ENCODE measurements at places on chromosomes 12 and 14. TPM values are rescaled to one million over a fixed set of nuclear protein-coding genes. Genes with fewer than 3 reads are reported as not detected.
A peak's percentile ranks its signal among the peaks of the same experiment; 100 is the strongest.

DNA sequence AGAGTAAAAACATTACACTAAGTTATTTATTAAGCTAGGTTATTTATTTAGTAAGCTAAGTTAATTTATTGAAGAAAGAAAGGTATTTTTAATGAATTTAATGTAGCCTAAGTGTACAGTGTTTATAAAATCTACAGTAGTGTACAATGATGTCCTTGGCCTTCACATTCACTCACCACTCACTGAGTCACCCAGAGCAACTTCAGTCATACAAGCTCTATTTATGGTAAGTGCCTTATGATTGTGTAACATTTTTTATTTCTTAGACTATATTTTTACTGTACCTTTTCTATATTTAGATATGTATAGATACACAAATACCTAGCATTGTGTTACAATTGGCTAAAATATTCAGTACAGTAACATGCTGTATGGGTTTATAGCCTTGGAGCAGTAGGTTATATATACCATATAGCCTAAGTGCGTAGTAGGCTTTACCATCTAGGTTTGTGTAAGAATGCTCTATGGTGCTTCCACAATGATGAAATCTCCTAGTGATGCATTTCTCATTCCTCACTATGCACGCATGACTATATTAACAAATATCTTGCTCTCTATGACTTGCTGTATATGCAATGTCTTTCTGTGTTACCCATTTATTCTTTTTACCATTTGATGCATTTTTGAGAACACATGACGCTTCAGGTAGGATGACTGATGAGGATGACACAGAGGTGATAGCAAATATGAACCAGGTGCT is 309.6 kb upstream of the ATXN7L3B start:
- no peaks in the 10 kb centered on the region for H3K36me3 ChIP-seq
- H3K27me3 ChIP-seq = no peaks in the 10 kb centered on the region
- no peak overlapping the region for H3K27ac ChIP-seq
- no peak overlapping the region for H3K4me3 ChIP-seq

Gene GLIPR1L1
- not detected for total RNA-seq

- peak overlapping the region; percentile 15 for H3K4me3 ChIP-seq
- no peaks in the 10 kb centered on the region for H3K4me1 ChIP-seq
- H3K27me3 ChIP-seq = no peaks in the 10 kb centered on the region
- DNase-seq = no peak
- H3K27ac ChIP-seq = peak overlapping the region; percentile 30
Measured at GRCh38 chr12:85834378-85834777, 1.8 kb downstream of the RASSF9 start.

DNA sequence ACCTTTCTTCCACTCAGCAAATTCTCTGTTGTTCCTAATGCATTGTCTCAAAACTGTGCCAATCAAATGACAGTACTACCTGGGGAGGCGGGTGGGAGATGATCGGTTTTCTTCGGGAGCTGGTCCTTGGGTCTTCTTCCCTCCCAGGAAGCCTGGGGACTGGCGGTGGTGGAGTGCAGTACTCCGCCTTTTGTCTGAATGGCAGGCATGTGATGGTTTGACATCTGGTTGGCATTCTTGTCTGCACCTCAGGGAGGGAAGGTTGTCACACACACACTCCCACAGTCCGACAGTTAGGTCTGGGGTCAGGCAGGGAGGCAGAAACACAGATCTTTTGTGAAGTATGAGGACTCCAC is 114.8 kb downstream of the SNAPC1 start:
- no peak for DNase-seq
- H3K27ac ChIP-seq = no peak overlapping the region
- H3K4me3 ChIP-seq = no peak overlapping the region

Measured in uterus (tissue), 4 donors.